Activated CD4-positive, CD25-positive, alpha-beta regulatory T cell treated with anti-CD3 and anti-CD28 coated beads, Interleukin-2, amount 50 U/mL, for 24 hours (primary cell): ENCODE measurements at places on chromosomes 6 and 20.

- no peak for ATAC-seq
Observed at GRCh38 chr6:25946631-25947030, 16.0 kb upstream of the TRIM38 start.

- ATAC-seq = no peak
Observed at GRCh38 chr6:167674486-167674885, 152.2 kb upstream of the AFDN start.

DNA sequence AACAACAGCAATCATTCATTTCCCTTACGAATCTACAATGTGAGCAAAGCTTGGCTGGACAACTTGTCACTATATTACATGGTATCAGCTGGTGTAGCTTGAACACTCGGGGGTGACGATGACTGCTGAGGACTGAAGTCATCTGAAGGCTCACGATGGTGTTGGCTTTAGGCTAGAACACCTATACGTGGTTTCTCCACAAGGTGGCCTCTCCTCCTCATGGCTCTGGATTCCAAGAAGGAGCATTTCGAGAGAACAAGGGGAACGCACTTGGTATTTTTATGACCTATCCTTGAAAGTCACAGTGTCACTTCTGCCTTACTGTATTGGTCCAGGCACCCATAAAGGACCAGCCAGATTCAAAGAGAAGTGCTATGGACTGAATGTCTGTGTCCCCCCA lies 37.5 kb upstream of the ADGRF1 start:
- no peak for ATAC-seq

- ATAC-seq = no peak
Observed at GRCh38 chr20:35891375-35891774, 62.9 kb downstream of the SCAND1 start.

DNA sequence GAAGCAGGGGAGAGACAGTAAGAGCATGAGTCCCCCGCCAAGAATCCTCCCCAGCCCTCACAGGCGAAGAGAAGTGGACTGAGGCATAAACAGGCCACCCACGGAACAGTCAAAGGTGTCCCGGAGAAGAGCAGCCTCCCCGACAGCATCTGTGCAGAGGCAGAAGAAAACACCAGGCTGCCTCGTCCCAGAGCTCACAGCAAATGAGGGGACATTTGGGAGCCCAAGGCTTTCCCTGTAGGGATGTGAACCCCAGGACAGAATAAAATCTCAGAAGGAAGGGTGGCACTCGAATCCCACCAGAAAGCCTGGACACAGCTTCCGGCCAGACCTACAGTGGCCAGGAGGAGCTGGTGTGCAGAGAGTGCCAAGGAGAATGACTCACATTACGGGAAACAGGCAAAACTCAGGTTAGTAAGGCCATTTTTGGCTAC lies 90.4 kb downstream of the DLL1 start:
- ATAC-seq = no peak

- no peak for ATAC-seq
Observed at GRCh38 chr6:90896075-90896547, 309.2 kb upstream of the MAP3K7 start.

GRCh38 chr6:25194172-25194678 lies 84.9 kb upstream of the CARMIL1 start:
- ATAC-seq = no peak

DNA sequence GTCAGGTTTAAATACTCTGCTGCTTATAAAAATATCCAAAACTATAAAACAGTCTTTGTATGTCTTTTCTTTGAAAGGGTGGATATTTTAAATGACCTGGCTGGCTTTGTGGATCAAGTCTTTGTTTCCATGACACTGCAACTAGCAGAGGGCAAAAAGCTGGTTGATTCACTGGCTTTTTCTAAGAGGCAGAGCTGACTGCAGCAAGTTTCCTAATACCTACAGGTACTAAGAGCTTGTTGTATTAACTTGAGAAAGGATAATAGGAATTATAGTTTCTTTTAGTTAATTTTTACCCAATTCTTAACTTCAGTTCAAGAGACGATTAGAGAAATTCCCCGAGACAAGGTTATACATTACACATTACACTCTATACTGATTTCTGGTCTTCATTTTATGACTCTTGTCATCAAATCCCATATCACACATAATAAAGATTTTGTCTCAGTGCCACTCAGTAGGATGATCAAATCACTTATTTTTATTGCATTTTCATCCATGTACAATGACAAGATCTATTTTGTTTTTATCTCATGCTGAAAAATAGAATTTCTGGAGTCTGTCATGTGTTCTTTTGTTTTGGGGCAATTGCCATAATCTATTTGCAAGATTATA lies 120.1 kb upstream of the RIMS1 start:
- ATAC-seq = no peak

DNA sequence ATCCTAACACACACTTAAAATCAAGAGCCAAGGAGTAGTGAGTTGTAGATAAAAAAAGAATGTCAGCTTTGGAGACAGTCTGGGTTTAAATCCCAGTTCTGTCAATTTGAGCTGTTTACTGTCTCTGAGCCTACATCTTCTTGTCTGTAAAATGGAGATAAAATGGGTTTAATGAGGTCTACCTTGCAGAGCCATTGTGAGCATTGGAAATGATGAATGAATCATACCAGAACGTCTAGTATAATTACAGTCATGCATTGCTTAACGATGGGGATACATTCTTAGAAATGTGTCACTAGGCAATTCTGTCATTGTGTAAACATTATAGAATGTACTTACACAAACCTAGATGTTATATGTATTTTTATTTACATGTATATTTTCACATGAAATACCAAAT lies 17.6 kb upstream of the SGK2 start:
- ATAC-seq = no peak

DNA sequence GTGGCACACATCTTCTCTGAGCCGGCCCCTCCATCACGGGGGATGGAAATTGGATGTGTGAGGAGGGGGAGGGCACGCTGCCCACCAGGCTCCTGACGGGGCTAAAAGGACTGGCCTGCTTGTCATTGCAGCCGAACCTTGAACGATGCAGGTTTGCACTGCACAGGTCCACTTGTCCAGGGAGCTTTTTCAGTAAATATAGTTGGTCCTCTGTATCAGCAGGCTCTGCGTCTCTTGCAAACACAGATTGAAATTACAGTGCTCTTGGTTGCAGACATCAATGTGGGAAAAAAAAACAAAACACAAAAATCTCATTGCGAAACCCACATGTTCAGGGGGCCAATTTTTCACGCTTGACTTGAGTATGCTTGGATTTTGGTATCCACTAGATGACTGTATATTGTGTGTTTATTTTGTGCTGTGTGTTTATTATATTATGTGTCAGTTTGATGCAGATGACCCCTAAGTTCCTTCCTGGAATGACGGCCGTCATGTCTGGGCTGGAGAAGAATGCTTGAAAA lies 29.2 kb downstream of the ERMARD start:
- ATAC-seq = no peak

DNA sequence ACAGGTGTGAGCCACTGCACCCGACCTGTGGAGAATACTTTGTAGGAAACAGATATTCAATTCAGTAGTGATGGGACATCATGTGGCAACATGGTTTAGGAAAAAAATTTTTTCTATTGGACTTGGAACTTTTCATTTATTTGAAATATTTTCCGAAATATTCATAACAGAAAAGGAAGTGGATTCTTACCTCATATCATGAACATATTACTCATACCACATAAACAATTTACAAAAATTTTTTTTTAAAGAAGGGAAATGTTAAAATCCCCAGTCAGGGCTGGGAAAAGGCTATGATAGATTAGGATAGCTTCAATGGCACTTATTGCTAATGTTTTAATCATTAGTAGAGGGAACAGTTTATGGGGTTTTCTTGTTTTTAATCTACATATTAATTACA lies 6.8 kb upstream of the ALDH8A1 start:
- no peak for ATAC-seq

DNA sequence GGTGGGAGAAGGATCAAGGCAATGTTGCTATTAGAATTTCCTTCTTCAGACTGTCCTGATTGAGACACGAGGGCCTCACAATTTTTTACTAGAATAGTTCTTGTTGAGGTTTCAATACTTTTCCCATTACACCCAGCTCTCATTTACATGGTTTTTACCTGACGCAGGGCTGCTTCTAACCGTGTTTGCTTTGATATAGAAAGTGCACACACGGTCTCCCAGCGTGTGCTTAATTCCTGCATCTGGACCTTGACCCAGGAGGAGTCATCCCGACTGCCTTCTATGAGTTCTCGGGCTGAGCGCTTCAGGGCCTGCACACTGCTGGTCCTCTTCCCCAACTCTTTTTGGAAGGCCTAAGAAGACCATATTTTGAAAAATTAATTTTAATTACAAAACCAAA lies 160.2 kb downstream of the DST start:
- ATAC-seq = no peak

DNA sequence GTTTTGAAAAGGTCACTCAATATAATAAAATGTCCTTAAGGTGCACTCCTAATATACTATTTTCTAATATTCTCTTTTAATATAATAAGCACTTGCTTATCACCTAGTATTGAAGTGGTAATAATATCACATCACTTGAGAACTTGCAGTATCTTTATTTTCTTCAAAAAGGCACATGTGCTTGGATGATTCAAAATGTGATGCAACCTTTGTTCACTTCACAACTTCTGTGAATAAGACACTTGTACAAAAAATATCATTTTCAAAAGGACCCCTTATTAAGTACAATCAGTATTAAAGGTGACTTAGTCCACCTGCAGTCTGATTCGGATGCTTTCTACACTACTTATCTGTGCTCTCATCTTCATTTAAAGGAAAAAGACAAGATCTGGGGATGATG lies 3.4 kb downstream of the PRELID3B start:
- no peak for ATAC-seq

DNA sequence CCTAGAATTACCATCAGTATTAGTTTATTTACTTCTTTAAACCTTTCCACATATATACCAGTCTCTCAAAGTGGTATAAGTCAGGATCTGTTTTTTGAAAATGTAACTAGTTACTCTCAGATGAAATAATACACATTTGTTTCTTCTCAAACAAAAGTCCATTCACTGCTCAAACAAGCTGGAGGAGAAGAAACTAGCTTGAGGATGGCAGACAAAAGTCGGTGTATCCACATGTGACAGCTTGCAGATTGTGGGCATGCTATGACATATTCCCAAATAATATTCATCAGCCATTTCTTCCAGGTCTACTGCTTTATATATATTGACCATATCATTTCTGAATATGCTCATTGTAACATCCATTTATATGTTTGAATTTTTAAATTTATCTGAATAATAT lies 197.4 kb upstream of the KCNQ5 start:
- ATAC-seq = no peak

- ATAC-seq = no peak
Observed at GRCh38 chr20:56943946-56944945, 315.1 kb downstream of the TFAP2C start.

GRCh38 chr20:62811720-62812119 lies 5.1 kb upstream of the COL9A3 start:
- no peak for ATAC-seq

DNA sequence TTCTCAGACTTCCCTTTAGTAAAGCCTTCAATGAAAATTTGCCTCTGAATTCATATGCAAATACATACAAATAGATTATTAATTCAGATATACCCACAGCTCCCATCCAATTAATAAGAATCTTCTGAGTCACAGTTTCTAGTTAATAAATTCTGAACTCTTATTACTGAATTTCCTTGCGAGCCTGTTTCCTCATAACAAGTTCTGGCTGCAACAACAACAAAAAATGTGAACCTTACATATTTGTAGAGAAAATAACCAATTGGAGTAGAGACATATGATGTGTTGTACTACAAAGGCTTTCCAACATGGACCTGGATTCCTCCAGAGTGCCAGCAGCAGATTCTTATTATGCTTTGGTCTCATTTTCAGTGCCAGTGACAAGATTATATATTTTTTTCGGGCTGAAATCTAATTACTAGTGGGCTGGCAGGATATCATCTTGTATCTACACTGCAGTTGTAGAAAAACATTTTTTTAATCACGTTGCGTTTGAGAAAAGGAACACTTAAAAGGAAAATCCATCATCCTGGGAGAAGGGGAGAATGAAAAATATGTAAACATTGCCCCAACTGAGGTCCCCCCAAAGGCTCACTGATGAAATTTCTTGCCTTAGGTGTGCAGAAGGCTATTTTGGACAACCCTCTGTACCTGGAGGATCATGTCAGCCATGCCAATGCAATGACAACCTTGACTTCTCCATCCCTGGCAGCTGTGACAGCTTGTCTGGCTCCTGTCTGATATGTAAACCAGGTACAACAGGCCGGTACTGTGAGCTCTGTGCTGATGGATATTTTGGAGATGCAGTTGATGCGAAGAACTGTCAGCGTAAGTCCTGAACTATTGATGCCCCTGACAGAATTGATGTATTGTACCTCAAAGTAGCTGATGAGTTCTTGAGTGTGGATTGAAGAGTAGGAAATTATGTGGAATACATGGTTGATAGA lies 404.6 kb downstream of the LAMA2 start:
- no peak for ATAC-seq

- no peak for ATAC-seq
Observed at GRCh38 chr20:47795214-47795907, 10.1 kb upstream of the SULF2 start.

DNA sequence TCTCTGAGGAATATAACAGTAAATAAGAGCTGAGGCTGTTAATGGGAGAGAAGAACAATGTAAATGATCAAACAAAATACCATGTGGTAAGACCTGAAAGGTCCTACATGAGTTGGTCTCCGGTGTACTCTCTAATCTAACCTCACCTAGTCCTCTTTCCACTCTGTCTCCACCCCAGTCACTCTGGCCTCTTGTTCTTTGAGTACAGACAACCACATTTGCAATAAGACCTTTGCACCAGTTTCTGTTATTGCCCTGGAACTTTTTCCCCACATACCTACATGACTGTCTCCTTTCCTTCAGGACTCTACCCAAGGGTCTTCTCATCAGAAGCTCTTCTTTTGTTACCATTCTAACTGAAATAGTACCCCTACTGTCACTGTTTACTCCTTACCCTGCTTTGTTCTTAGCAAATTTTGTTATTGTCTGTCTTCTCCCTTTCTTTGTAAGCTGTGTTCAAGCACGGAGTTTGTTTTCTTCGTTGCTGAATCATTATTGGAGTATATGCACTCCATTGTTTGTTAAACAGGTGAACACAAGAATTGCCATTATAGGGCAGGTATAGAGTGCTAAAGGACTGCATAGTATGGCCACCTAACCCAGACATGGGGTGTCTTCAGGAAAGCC lies 37.3 kb downstream of the MAPK14 start:
- no peak for ATAC-seq

DNA sequence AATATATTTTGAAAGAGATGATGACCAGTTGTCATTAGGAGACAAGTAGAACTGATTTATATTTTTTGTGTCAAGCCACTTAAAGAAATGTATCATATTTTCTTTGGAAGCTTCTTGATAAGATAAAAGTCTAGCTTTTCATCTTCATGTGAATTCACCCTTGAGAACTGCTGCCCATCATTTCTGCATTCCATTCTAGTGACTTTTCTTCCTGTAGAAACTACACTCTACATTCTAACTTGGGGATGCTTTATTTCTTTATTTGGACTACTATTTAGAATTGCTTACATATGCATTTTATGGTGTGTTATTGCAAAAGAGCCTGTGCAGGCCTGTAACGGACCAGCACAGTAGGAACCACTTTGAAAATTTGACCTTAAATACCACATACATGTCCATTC lies 335.0 kb upstream of the KCNQ5 start:
- no peak for ATAC-seq
